ENCODE measurements at places on chromosomes 6 and 20.
A peak's percentile ranks its signal among the peaks of the same experiment; 100 is the strongest.

DNA sequence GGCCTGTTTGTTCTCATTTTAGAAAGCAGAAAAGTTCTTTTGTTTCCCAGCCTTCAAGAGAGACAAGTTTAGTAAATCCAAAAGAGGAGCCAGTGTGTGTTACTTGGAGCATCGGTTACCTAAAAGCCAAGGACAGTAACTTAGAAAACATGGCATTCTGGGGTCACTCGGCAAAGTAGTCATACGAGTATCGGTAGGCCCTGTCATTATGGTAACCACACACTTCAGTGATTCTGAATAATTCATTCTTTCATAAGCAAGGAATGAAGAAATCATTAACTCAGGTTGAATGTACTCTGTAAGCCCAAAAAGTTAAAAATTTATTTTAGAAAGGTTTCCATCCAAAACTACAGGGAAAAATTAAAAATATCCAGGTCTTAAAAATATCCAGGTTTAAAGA lies 34.0 kb downstream of the CNKSR3 start:
- H3K36me3 ChIP-seq = no peaks in the 10 kb centered on the region
- H3K4me3 ChIP-seq = no peak overlapping the region
- no peak overlapping the region for H3K27ac ChIP-seq

GRCh38 chr6:42419490-42420280 lies 32.0 kb downstream of the TRERF1 start:
- H3K27me3 ChIP-seq = no peaks in the 10 kb centered on the region
- DNase-seq = no peak
- H3K4me1 ChIP-seq = peaks cover 18% of the 10 kb centered on the region

DNA sequence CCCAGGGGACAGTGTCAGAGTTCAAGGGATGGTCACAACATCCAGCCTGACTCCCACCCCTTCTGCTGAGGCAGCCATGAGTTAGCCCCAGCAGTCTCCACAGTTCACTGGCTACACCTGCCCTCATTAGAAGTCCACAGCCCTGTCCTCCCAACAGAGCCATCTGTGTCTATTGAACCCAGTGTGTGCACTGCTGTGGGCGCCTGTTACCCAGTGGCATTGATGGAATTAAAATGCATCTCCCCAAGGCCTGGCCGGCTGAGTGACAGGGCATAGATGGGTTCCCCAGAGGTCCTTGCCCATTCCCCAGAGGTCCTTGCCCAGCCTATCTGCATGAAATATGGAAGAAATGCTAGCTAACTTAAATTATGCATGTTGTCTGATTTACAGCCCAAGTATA lies 73.3 kb downstream of the PCSK2 start:
- H3K27me3 ChIP-seq = no peaks in the 10 kb centered on the region
- no peak for DNase-seq
- H3K4me3 ChIP-seq = no peak overlapping the region

- no peaks in the 10 kb centered on the region for H3K36me3 ChIP-seq
- DNase-seq = peak; percentile 54
- peaks cover 4% of the 10 kb centered on the region for H3K4me1 ChIP-seq
- no peak overlapping the region for H3K27ac ChIP-seq
- no peaks in the 10 kb centered on the region for H3K27me3 ChIP-seq
Measured at GRCh38 chr6:89887452-89888137, 6.7 kb upstream of the GJA10 start.

DNA sequence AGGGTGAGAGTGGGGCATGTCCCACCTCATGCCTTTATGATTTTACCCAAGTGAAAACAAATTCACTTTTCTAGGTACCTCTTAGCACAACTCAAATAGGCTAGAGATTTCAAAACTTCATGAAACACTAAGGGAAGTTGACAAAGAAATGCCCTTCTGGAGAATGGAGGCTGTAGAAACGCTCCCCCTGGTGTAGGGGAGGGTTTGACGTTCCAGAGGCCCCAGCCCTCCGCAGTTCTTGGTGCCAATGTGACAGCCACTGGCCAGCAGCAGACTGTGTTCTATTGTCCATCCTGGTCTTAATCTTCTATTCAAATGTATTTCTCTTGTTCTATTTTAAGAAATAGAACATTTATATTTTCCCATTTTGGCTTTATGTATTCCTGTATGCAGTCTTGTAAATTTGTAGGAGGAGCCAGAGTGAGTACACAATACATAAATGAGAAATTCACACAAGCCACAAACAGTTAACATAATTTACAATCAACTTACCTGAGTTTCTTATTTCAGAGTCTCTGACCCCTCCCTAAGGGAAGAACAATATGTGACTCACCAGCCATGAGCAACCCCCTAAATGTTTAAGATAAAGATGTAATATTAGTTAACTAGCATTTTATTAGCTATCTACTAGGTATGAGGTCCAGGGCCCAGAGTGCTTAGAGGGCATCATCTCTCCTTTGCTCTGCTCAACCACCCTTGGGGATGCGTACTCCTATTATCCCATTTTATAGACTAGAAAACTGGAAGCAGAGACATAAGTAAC lies 8.8 kb upstream of the MUC21 start:
- H3K36me3 ChIP-seq = no peaks in the 10 kb centered on the region
- no peak overlapping the region for H3K4me3 ChIP-seq
- no peak overlapping the region for H3K27ac ChIP-seq
- H3K27me3 ChIP-seq = no peaks in the 10 kb centered on the region

DNA sequence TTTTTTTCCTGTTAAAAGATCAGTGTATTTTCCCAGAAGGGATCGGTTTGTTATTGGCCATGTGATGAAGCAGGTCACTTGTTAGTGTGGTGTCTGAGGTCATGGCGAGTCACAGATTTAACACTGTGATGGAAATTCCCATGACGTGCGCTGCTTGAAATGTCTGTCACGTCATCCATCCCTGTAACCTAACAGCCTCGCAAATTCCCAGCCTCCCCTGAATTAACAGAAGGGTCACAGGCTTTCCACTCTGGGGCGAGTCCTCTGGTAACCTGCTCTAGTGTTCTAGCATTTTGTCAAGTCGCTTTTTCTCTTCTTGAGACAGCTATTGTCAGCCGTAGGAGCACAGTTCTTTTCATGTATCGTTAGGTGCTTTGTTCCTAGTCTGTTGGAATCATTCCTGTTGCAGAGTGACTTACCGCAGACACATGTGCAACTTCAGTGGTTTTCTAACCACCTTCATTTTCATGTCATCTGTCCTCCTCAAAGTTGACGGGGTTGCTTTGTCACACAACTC lies 137.2 kb downstream of the MAP3K4 start:
- no peaks in the 10 kb centered on the region for H3K4me1 ChIP-seq
- peaks cover 51% of the 10 kb centered on the region for H3K36me3 ChIP-seq
- no peak for DNase-seq
- no peaks in the 10 kb centered on the region for H3K27me3 ChIP-seq

DNA sequence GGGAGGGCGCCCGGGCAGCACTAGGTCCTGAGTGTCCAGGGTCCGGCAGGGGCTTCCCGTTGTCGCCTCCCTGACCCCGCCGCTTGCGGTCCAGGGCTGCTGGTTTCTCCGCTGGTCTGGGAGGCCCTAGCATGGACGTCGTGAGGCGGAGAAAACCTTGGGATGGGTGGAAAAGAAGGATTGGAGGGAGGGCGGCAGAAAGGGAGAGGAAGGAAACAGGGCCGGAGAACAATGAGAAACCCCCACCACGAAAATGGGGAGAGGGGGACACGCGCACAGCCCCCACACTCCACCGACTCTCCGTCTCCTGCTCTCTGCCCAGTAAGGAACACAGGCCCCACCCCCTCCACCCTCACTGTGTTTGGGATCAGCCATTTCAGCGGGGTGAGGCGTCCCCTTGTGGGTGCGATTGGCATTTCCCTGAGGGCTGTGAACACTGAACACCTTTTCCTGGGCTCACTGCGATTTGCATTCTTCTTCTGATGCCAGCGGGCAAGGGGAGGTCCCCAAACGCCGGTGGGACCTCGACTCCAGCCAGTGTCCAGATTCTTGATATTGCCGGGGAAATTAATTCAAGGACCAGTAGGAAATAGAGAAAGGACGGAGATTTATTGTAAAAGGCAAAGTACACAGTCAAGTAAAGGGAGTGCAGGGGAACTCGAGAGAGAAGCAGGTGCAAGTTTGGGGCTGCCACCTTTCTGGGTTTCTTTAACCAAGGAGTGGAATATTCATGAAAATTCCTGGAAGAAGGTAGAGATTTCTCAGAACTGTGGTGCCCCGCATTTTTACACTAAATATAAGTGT lies 3.3 kb upstream of the RAET1G start:
- peak overlapping the region; percentile 13 for H3K4me3 ChIP-seq
- DNase-seq = no peak
- H3K4me1 ChIP-seq = no peaks in the 10 kb centered on the region
- H3K36me3 ChIP-seq = peaks cover 3% of the 10 kb centered on the region
- H3K27ac ChIP-seq = no peak overlapping the region
- peaks cover 37% of the 10 kb centered on the region for H3K27me3 ChIP-seq

DNA sequence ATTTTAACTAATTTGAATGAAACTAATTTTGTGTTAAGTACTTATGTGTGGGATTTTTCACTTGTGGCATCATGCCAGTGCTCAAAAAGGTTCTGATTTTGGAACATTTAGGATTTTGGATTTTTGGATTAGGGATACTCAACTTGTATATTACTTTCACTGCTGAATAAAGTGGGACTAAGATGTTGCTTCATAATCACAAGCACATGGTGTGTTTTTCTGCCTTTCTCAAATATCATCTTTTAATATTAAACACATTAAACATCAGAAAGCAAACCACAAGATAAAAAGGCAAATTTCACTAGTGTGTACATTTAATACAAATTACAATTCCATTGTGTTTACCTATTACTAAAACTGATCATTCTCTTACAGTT lies 89.8 kb downstream of the ARHGAP18 start:
- H3K36me3 ChIP-seq = no peaks in the 10 kb centered on the region
- DNase-seq = no peak
- H3K27ac ChIP-seq = no peak overlapping the region
- H3K4me1 ChIP-seq = no peaks in the 10 kb centered on the region
- no peak overlapping the region for H3K4me3 ChIP-seq

- H3K4me3 ChIP-seq = no peak overlapping the region
- H3K36me3 ChIP-seq = peaks cover 8% of the 10 kb centered on the region
- no peak overlapping the region for H3K27ac ChIP-seq
- no peak for DNase-seq
- no peaks in the 10 kb centered on the region for H3K4me1 ChIP-seq
Measured at GRCh38 chr6:30564114-30564513, 7.0 kb downstream of the PRR3 start.

GRCh38 chr6:30747902-30748769 lies 3.8 kb upstream of the IER3 start:
- H3K4me1 ChIP-seq = no peaks in the 10 kb centered on the region
- H3K36me3 ChIP-seq = no peaks in the 10 kb centered on the region
- H3K4me3 ChIP-seq = no peak overlapping the region
- H3K27ac ChIP-seq = no peak overlapping the region
- no peaks in the 10 kb centered on the region for H3K27me3 ChIP-seq

- H3K4me1 ChIP-seq = peaks cover 12% of the 10 kb centered on the region
- no peaks in the 10 kb centered on the region for H3K27me3 ChIP-seq
- no peak overlapping the region for H3K27ac ChIP-seq
- no peaks in the 10 kb centered on the region for H3K36me3 ChIP-seq
- peak overlapping the region; percentile 21 for H3K4me3 ChIP-seq
Measured at GRCh38 chr20:15789079-15789478, 784.2 kb downstream of the KIF16B start.

- H3K4me1 ChIP-seq = no peaks in the 10 kb centered on the region
- DNase-seq = no peak
- no peaks in the 10 kb centered on the region for H3K27me3 ChIP-seq
- H3K4me3 ChIP-seq = no peak overlapping the region
- H3K36me3 ChIP-seq = no peaks in the 10 kb centered on the region
Measured at GRCh38 chr6:99026135-99026534, 78.4 kb upstream of the FBXL4 start.
